ENCODE measurements at places on chromosomes 2 and 18.

DNA sequence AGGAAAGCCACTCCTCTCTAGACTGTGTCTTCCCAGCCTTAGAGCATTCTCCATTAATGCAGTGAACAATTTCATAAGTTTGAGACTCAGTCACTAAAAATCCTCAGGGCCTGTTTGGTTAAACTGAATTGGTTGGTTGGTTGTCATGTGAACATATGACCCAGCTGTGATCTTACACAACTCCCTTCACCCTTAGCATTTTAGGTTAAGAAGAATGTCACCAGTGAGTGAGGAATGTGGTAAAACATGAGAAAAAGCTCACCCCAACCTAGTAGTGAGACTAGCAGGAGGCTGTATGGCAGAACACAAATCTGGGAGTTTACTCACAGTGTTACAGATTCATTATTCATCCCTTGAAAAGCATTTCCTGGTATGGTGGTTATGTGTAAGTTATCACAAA, 32.4 kb downstream of the LHCGR start:
- DNase-seq, result no peak

GRCh38 chr2:161857920-161858319, 216.1 kb downstream of the DPP4 start:
- no peak for DNase-seq

GRCh38 chr18:50099725-50100407, 95.1 kb downstream of the MYO5B start:
- DNase-seq, result peak; percentile 6

GRCh38 chr2:3482363-3482821, 36.9 kb downstream of the ADI1 start:
- DNase-seq, result no peak

DNA sequence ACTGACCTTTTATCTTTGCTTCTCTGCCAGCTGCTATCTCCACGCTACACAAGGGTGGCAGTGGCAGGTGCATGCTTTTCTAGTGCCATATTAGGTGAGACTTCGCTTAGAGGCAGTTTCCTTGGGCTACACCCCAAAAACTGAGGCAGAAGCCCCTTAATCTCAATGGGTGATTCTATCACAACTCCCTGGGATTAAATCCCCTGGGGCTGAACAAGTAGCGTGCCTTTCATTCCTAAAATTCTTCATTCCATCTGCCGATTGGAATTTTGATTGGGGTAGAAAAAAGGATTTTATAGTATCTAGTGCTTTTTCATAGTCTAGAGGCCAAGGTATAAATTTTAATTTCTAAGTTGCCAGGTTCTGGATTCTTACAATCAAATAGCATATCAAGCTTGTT, 1040.5 kb upstream of the ACVR2A start:
- no peak for DNase-seq

DNA sequence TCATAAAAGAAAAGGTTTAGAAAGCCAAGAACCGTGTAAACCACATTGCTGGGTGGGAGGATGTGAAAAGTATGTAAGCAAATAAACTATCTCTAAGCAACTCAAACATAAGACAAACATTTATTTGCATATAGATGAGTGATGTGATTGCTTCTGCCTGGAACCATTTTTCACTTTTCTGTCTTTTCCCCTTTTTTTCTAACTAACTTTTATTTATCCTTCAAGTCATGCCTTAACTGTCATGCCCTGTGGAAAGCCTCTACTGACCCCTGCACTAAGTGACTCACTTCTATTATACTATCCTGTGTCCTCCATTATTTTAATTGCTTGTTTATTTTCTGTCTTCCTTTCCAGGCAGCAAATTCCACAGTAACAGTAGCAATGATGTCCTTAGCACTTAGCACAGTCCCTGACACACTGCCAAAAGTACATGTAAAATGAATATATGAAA, 87.5 kb upstream of the CTAGE1 start:
- no peak for DNase-seq

GRCh38 chr2:106843001-106843909, 42.7 kb downstream of the ST6GAL2 start:
- no peak for DNase-seq

GRCh38 chr2:70894765-70895164, 40.9 kb upstream of the ATP6V1B1 start:
- no peak for DNase-seq

GRCh38 chr2:182559623-182560022, 132.8 kb upstream of the PDE1A start:
- DNase-seq, result no peak

DNA sequence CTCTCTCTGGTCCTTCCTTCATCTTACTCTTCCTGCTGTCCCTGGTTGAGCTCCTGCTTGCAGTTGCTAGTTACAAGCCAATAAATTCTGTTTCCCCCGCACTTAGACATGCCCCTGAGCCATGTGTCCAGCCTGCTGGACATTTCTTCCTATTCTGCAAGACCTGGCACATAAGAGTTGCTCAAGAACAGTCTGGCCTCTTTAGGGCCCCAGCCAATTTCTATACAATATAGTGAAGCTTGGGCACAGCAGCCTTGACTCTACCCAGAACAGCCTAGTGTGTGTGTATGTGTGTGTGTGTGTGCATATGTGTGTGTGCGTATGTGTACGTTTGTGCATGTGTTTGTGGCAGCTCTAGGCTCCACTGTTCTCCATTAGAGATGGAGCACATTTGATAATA, 276.0 kb downstream of the CYRIA start:
- DNase-seq, result no peak

DNA sequence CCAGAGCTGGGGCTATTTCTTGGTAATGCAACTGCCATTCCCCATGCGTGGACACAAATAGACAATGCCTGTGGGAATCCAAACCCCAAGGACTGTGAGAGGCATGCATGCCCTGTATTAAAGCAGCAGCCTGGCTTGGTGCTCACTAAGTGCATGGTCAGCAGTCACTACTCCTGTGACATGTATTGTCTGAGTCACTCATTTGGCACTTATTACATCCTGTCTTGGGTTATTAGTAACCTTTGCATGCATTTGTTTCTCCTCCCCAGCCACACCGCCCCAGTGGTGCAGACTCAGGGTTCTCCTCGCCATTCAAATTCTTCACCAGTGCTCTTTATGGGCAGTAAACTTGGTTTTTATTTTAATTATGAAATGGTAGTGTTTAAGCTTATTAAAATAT, 30.2 kb downstream of the PRKCE start:
- DNase-seq, result peak; percentile 60
